ENCODE measurements at places on chromosomes 4 and X.

- no peak for DNase-seq
Observed at GRCh38 chrX:19686876-19687275, 171.6 kb upstream of the MAP3K15 start.

GRCh38 chr4:157741642-157742041 is 431.2 kb downstream of the GASK1B start:
- no peak for DNase-seq

DNA sequence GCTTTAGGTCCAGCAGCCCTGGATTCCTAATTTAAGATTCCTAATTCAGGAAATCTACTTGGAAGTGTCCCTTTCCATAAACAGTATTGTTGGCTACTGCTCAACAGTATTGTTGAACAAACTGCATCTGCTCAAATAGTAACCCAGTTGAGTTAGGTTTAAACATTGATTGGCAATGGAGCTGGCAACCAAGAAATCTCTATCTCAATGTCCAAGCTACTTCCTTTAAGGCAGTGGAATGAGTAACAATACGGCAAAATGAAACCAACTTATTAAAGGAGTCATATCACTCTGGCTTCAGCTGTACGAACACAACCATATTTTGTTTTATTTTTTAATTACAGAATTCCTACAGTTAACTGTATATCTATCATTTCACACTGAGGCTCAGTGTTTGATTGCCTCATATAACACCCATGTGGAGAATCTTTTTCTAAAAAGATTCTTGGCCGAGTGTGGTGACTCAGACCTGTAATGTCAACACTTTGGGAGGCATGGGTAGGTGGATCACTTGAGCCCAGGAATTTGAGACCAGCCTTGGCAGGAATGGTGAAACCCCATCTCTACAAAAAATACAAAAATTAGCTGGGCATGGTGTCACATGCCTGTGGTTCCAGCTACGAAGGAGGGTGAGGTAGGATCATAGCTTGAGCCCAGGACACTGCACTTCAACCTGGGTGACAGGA is 71.7 kb upstream of the IL13RA1 start:
- DNase-seq = no peak

GRCh38 chr4:19092797-19093196 is 1071.2 kb upstream of the LCORL start:
- no peak for DNase-seq

- no peak for DNase-seq
Observed at GRCh38 chr4:169604903-169605331, 7.5 kb downstream of the NEK1 start.

DNA sequence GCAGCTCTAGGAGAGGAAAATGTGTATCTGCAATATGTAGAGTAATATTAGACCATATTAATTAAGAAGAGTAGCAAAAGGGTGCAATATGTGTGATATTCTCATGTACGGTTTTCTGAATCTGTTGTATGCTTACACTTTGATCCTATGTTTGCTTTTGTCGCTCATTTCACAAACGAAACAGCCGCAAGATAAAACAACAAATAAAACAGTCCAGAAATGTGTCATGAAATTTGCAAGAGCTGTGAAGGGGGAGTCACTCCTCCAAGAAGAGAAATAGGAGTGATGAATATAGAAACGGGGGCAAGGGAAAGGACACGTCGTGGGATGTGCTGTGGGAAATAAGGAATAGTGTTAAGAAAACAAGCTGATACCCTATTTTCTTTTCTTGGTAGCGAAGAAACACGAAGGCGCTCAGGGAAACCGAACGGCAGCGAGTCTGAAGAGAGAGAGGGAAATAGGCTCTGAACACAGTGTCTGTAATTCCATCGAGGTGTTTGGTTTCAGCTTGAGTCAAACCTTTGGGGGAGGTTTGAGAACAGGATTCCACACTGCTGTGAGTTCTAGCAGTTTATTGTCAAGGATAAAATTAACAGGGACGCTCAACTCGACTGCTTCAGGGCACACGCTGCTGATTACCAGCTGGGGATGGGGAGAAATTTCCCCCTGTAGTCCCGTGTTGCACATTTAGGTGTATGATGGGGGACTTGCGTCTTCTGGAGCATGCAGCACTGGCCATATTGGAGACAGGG is 595.6 kb upstream of the TENM3 start:
- DNase-seq = no peak

Measured in KBM-7 (cell line).